ENCODE measurements at places on chromosomes 6 and 20.

DNA sequence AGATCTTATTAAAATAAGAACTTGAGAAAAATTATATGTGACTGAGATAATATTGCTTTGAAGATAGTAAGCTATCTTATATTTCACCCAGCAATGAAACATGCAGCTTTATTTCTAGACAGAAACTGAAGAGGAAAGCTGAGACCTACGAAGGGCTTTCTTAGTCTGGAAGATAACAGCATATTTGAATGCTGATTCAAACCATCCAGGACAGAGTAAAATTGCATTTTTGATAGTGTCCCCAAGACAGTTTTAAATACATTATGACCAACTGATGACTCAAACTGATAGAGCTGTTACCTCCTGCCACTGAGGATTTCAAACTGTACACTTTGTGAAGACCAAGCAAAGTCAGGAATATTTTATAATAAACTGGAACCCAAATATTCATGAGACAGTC, 409.6 kb downstream of the GRIK2 start:
- DNase-seq = no peak

GRCh38 chr6:170076466-170077165, 214.3 kb downstream of the DLL1 start:
- DNase-seq = no peak

DNA sequence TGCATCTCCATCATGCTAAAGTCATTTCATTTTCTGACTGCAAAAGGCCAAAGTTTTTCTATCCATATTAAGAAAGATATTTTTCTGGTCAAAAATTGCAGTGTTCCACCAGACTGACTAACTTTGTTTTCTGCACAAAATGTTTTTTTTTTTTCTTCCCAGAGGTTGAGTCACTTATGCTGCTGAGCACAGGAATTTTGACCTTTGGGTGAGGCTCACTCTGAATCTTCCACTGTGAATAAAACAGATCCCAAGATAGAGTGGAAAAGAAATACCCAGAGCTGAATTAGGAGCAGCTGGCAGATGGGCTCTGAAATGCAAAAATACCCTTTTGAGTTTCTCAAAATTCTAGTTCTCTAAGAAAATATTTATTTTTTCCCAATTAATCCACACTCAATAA, 996.8 kb downstream of the KIF16B start:
- no peak for DNase-seq

DNA sequence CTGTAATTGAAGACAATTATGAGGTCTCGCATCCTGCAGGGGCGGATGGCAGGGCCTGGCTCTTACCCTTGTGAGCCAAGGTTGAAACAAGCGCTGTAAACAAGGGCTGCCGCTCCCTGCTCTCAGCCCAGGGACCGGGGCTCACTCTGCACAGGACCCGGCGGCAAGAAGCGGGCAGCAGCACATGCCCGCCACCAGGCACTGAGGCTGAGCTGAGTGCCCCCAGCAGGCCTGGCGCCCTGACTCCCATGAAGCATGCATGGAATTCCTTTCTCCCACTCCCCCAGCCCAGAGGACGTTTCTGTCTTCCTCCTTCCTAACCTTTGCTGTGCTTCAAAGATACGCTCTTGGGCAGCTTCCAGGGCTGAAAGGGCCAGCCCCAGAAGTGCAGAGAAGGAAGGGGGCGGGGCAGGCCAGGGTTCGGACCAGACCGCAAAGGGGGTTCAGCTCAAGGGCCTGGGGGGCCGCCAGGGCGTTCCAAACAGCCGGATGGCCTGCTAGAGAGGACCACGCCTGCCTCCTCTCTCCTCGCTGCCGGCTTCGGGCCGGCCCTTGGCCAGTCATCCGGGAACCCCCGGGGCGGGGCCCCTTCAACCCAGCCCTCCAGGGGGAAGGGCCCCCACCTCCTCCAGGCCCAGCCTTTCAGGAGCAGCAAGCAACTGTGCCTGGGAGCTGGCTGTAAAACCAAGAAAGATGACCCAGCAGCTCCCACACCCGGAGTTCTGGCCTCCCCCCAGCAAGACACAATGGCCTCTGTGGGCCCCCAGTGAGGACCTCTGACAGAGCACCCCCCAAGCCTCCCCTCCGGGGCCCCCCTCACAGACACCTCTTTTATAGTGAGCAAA, 109.9 kb downstream of the NOL4L start:
- no peak for DNase-seq

DNA sequence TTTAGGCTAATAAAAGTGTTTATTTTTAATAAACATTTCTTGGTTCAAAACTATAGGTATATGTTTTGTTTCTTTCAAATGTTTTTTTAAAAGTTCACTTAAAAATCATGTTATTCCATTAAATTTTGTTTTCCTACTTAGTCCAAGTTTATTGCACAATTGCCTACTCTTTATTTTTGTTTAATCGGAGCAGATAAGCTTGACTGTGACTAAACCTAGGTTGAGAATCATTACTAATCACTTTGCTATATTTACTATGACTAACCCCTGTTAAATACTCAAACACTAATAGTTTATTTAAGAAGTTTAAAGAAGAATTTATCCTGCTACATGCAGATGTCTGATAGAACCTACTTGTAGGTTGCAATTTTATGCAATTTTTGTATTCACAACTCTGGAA, 18.8 kb downstream of the MAP3K4 start:
- DNase-seq = no peak

GRCh38 chr6:33428966-33429749, 9.3 kb downstream of the SYNGAP1 start:
- no peak for DNase-seq

GRCh38 chr6:6643398-6643797, 54.9 kb downstream of the LY86 start:
- DNase-seq = no peak

GRCh38 chr20:62692176-62692575, 16.5 kb upstream of the NTSR1 start:
- DNase-seq = no peak

DNA sequence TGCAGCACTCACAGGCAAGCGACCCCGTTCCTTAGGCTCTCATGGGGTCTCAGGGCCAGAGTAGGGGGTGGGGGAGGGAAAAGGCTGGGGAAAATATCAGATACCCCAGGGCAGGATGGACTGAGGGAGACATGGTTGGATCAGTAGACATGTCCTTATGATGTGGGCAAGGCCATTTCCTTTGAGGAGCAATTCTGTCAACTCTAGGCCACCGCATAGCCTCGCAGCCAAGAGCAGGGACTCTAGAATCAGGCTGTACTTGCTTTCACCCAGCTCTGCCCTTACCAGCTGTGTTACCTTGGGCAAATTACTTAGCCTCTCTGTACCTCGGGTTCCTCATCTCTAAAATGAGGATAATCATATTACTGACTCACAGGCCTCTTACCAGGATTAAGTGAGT, 2.2 kb upstream of the MAPK13 start:
- no peak for DNase-seq

- DNase-seq = no peak
Measured at GRCh38 chr6:113458368-113459010, 398.7 kb upstream of the MARCKS start.

- no peak for DNase-seq
Measured at GRCh38 chr6:45548657-45549515, 171.2 kb upstream of the SUPT3H start.

DNA sequence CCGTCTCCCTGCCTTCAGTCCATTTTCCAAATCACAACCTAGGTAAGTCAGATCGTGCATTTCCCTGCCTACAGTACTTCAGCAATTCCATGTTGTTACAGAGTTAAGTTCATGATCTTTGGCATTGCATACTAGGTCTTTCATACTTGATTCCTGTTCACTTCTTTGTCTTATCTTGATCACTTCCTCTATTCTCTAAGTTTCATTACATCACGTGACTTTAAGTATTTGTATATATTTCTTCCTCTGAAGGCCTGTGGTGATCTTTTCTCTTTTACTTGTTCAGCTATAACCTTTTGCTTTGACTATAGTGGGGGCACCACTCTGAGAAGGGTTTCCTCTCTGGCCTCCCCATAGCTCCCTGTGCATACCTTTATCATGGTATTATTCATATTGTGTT, 100.2 kb downstream of the TRMT11 start:
- DNase-seq = no peak

GRCh38 chr6:95848717-95849116, 167.1 kb upstream of the FUT9 start:
- no peak for DNase-seq

DNA sequence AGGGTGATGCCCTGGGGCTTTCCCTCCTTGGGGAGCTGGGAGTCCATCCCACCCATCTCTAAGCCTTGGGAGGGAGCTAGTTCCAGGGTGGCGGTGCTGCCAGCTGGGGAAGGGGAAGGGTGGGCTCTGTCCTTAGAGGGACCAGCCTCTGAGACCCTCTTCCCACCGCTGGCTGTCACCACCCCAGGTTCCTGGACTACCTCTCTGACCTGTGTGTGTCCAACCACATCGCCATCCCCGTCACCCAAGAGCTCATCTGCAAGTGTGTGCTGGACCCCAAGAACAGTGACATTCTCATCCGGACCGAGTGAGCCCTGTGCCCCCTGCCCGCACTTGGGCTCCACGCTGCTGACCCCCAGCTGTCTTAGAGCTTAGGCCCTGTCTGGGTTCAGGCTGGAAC, 43.2 kb downstream of the UQCC2 start:
- DNase-seq = no peak

DNA sequence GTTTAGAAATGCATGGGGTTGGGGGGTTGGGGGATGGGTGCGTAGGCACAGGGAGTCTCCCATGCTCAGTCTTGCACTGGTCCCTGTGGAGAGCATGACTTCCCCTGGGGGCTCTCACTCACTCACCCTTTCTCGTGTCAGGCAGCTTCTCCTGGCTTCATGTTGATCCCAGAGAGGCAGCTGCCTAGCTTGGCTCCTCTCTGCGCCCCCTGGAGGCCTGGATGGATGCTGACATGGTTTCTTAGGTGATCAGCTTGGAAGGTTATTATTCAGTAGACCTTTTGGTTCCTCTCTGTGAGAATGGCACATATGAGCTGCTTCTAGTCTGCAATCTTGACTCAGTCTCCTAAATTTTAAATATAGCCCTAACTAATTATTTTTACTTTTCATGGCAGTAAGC, 109.3 kb upstream of the FAM83B start:
- no peak for DNase-seq

DNA sequence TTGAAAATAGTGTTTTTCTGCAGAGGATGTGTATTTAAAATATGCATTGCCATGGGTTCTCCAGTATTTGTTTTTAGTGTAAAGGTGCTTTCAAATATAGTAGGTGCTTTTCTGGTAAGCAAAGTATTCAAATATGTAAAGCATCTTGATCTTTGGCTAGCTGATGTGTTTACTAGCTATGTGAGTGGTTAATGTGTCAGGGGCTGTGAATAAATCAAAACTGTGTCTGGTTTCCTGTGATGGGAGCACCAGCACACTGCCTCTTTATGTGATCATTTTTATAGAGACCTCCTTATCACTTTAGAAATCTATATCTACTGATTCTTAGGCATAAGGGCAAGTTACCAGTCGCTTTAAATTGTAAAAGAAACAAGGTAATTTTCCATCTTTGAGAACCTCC, 388.9 kb upstream of the MAN1A1 start:
- no peak for DNase-seq

- DNase-seq = no peak
Measured at GRCh38 chr20:16485401-16485800, 87.8 kb downstream of the KIF16B start.

DNA sequence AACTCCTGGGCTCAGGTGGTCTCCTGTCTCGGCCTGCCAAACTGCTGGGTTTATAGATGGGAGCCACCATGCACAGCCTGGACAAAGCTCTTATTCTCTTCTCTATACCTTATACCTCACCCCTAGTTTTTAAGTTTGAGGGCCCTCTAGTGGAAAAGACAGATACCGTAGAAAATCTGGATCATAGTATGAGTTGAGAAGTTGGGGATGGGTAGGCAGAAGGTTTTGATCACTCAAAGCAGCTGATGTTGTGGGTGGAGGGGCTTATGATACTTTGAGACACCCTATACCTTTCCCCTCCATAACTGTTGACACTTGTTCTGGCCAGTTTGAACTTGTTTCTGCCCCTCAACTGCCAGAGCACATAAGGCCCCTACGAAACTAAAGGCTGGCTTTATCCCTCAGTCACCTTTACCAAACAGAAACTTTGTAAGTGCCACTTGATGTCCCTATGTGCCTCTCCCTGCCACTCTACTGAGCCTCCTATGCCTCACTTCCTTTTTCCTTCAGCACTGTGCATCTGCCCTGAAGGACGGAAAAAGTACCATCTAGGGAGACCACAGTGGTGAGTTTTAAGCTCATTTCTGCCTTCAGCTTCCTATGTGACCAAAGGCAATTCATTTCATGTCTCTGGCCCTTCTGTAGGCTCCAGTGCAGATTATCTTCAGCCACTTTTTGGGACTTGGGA, 28.6 kb downstream of the RALY start:
- peak; percentile 53 for DNase-seq

DNA sequence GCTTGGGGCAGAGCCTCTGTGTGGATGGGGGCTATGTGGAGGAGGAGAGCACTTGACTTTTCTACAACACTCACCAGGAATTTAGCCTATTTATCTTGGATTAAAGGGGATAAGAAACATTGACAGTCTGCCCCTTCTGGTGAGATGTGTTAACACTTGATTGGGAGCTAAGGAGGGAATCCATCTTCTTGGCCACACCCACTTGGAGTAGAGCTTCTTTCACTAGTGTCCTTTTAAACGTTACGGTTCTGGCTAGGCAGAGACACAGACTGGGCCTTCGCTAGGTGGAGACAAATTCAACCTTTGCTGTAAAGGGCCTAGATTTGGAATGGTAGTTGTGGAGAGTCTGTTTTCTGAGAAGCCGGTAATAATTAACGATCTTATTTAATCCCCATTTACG, 15.5 kb upstream of the TPBG start:
- no peak for DNase-seq

- no peak for DNase-seq
Measured at GRCh38 chr20:61816606-61817460, 248.8 kb downstream of the TAF4 start.

- DNase-seq = no peak
Measured at GRCh38 chr6:107679457-107679856, 144.7 kb downstream of the SCML4 start.

DNA sequence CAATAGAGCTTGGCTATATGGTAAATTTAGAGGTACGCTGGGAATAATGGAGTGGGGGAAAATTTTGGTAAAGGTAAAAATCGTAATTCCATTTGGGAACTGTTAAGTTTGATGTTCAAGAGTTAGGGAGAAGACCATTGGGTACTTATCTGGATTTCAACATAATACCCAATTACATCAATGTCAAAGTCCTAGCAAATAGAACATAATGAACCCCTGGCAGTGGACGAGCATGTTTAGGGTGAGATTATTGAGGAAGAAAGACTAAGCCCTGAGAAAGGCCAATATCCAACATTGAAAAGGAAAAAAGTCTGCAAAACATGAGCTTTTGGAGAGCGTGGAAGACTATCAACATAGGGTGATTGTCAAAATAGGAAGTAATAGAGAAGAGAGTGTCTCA, 106.6 kb downstream of the TSHZ2 start:
- DNase-seq = no peak

- DNase-seq = no peak
Measured at GRCh38 chr6:100670056-100670455, 205.3 kb upstream of the SIM1 start.
